ENCODE measurements at places on chromosomes 1 and 21.

GRCh38 chr1:151237678-151238466 is 16.7 kb upstream of the PSMD4 start:
- DNase-seq, result peak; percentile 28

- no peak for DNase-seq
Observed at GRCh38 chr1:18396247-18396980, 84.3 kb upstream of the KLHDC7A start.

- no peak for DNase-seq
Observed at GRCh38 chr1:17907999-17908398, 152.9 kb downstream of the ACTL8 start.

- DNase-seq, result no peak
Observed at GRCh38 chr1:117284399-117285215, 73.9 kb upstream of the VTCN1 start.

DNA sequence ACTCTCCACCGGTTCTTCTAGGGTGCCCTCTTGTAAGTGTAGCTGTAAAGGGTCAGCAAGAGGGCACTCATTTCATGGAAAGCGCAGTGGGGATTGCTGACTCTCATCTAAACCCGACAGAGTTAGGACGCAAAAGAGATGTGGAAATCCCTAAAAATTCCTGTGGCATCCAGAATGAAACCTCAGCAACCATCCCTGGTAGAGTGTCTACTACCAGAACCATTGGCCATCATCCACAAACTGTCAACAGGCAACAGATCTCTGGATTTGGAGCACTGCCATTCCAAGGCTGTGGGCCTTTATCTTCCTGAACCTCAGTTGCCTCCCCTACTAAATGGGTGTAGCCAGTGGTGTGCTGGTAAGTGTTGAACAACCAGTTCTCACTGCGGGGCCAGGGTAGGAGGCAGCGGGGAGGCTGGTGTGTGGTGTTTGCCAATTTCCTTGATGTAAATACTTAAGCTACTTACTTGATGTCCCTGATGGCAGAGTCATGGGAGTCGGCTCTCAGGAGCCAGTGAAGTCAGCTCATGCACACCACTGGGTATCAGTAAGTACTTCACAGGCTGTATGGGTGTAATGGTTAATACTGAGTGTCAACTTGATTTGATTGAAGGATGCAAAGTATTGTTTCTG is 195.8 kb downstream of the KAZN start:
- no peak for DNase-seq

DNA sequence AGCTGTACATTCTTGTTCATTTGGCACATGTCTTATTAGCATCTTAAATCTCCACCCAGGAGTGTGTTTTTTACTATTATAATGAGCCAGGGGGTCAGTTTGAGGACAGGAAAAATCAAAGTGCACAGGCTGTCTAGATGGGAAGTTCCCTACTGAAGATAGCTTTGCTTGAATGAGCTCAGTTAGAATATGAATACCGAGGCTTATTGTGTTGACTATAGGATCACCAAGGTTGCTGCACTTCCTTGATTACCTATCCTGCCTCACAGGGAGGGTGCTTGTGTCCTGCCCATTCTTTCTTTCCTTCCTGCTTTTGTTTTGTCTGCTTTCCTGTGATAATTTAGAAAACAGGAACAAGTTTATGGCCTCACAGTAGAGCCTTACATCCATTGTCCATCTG is 16.3 kb downstream of the PHGDH start:
- DNase-seq, result no peak

DNA sequence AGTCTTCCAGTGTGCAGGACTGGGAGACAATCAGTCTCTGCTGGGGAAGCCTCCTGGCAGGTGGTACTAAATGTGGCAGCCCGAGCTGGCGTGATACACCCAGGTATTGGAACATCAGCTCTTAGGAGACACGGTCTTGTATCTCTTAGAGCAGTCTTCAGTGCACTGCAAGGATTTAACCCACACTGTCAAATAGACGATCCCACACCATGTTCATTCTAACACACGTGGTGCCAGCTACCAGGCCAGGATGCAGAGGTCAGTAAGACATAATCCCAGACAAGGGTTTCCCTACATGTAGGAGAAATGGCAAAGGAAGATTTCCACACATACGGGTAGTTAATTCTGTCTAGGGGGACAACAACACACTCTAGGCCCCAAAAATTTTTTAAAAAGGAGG is 8.7 kb downstream of the TRIM11 start:
- DNase-seq, result no peak

DNA sequence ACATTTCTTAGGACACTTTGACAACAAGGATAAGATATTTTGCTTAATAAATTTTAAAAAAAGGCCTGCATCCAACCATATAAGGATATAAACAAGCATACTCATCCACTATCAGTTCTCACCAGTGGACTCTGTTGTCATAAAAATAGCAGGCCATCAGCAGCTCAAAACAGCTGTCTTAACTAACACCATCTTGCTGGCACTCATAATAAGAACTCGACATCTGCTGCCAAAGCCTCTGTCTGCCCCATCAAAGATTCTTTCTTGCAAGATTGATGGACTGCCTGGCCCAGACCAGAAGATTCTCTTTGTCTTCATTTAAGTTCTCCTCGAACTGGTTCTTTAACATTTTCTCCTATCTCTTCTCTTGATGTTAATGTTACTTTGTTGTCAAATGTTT is 10.1 kb downstream of the JMJD4 start:
- no peak for DNase-seq

- DNase-seq, result no peak
Observed at GRCh38 chr1:207878939-207879338, 32.0 kb downstream of the CD34 start.

- peak; percentile 13 for DNase-seq
Observed at GRCh38 chr21:38505654-38506523, 7.6 kb upstream of the ERG start.

GRCh38 chr1:117032266-117032665 is 27.9 kb upstream of the TTF2 start:
- no peak for DNase-seq

- DNase-seq, result no peak
Observed at GRCh38 chr1:61518670-61519400, 206.1 kb downstream of the TM2D1 start.

- peak; percentile 14 for DNase-seq
Observed at GRCh38 chr1:27773826-27774445, 917 bp downstream of the STX12 start.

DNA sequence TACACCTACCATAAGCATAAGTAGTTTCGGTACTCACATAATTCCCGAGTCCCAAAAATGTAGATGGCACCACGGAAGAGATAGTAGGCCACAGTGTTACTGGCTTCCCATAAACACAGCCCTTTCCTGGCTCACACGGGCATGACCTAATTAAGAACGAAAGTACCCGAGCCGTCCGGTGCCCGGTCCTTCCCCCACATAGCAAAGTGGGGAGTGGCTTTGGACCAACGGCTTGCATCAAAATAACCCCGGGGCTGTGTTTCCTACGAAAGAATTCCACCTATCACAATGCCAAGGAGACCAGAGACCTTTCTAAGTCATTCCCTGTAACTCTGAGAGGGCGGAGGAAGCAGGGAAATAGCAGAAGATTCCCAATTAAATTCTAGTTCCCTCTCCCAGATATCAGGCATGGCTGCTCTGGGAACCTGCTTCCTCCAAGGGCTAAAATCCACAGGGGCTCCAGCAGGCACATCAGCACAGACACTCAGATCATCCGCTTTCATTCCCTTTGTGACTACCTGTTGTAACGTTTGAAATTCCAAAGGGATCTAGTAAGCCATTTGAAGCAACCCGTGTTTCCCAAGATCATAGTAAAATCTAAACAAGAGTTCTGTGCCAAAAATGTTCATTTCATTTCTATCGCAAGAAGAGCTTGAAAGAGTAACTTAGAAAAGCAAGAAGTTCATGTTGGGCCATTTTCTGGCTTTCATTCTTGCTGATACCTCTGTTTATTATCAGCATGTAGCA is at the start of gene TMPRSS3:
Gene TMPRSS3 (minus strand): TSS at position 148 of the 747 bp plus-strand sequence. CDS start 635 bp downstream, outside the sequence.
- DNase-seq, result no peak

GRCh38 chr1:16300436-16300835 is 51.8 kb downstream of the FBXO42 start:
- DNase-seq, result no peak

DNA sequence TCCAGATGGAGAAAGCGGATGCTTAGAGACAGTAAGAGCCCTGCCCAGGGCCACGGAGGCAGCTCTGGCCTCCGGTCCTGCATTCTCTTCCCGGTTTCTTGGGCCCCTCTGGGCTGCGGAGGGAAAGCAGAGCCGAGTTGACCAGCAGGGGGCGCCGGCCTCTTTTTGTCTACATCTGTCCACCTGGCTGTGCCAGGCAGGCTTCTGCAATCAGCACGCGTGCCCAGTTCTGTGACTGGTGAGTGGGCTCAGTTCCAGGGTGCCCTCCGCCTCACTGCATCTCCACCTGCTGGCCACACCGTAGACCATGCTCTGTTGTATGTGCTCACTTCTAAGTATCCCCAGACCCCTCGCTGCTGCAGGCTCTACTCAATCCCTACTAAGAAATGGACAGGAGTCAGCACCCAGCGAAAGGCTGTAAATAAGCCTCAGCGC is 6.7 kb upstream of the HUNK start:
- peak; percentile 53 for DNase-seq

- DNase-seq, result no peak
Observed at GRCh38 chr1:1399872-1400575, 889 bp upstream of the CCNL2 start.

GRCh38 chr1:54989968-54990810 is 8.5 kb upstream of the BSND start:
- no peak for DNase-seq

GRCh38 chr1:89918127-89918793 is 76.7 kb upstream of the ZNF326 start:
- no peak for DNase-seq

DNA sequence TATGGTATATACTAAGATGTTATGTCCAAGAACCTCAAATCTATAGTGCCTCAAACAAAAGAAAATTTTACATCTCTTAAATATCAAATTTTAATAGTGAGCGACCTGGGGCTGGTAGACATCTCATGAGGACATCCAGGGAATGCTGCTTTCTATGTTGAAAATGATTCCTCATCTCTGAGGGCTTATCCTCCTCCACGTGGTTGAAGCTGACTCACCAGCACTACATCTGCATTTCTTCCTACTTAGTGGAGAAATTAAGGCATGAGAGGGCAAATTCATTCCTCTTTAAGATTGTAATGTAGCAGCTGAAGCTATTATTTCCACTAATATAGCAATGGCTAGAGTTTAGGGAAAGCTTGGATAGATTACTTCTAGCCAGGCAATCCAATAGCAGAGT is 529.5 kb downstream of the COL11A1 start:
- DNase-seq, result no peak

DNA sequence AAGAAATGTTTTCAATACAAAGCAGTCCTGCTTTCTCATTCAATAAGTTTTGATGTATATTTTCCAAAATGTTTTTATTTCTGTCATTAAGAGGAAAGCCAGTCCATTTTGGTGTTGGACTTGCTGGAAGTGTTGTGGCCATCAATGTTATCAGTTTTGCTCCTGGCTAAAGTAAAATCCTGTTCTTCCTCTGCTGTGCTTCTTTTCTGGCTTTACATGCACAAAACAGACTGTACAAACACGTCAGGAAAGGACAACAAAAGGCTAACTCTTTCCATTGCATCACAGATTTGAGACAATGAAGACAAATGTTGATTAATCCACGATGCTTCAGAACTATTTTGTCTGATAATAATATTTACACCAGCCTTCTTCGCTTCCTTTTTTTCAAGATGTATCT is 735.4 kb downstream of the LTN1 start:
- no peak for DNase-seq

GRCh38 chr1:30637183-30637980 is 86.0 kb downstream of the MATN1 start:
- DNase-seq, result no peak

- DNase-seq, result no peak
Observed at GRCh38 chr1:156359973-156360372, 9.0 kb upstream of the RHBG start.

DNA sequence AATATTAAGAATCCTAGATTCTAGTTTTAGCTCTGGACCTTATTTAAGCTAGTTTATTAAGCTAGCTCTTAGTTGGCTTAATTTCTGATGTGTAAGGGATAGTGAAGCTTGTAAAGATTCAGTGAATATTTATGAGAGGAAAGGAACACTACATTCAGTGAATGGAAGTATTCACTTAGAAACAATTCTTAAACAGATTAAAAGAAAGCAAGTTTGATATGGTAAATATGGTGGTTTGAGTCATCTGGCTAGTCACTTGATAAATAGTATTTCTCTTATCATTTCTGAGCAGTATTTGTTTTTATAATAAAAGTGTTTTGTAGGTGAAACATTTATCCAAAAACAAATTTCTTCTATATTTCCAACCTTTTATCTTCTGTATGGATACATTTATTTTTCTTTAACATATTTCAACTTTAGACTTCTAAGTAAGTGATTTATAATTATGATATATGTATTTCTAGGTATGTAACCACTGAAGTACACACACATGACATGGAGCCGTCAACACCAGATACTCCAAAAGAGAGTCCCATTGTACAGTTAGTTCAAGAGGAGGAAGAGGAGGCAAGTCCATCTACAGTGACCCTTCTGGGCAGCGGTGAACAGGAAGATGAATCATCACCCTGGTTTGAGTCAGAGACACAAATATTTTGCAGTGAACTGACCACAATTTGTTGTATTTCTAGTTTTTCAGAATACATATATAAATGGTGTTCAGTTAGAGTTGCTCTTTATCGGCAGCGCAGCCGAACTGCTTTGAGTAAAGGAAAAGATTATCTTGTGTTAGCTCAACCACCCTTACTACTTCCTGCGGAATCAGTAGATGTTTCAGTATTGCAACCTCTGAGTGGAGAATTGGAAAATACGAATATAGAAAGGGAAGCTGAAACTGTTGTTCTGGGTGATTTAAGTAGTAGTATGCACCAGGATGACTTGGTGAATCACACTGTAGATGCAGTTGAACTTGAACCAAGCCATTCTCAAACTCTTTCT is 55.6 kb downstream of the SUCO start:
- DNase-seq, result no peak

DNA sequence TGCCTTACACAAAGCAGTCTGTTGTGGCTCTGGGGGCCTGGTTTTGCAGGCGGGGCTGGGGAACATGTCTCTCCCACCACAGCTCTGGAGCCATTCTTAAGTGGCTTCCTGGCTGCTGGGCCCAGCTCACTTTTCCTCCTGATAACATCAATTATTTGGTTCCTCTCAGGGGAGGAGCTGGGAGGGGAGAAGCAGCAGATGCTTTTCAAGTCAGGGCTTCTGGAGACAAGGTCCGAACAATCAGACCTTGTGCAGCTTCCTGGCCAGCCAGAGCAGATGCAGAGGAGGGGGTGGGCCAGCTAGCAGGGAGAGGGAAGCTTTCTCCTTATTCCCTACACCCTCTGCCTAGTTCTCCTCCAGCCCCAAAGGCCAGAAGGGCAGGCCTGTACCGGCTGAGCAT is 3.7 kb upstream of the PAQR6 start:
- DNase-seq, result no peak

DNA sequence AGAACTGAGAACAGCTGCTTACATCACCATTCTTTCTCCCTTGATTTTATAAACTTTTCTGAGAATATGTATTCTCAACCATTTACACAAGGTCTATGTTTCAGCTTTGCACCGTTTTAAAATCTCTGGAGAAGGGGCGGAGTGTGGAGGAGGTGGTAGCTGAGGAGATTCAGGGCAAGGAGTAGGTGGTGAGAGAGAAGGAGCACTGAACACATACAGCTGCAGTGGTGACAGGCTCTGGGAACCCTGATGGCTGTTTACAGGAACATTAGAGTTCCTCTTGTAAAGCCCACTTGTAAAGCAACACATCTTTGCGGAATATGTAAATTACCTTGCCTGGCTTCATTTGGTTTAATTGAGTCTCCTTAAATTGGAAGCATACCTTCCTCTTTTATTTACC is 89.7 kb downstream of the SMYD2 start:
- DNase-seq, result no peak
